ENCODE measurements at places on chromosomes 5 and 9.

DNA sequence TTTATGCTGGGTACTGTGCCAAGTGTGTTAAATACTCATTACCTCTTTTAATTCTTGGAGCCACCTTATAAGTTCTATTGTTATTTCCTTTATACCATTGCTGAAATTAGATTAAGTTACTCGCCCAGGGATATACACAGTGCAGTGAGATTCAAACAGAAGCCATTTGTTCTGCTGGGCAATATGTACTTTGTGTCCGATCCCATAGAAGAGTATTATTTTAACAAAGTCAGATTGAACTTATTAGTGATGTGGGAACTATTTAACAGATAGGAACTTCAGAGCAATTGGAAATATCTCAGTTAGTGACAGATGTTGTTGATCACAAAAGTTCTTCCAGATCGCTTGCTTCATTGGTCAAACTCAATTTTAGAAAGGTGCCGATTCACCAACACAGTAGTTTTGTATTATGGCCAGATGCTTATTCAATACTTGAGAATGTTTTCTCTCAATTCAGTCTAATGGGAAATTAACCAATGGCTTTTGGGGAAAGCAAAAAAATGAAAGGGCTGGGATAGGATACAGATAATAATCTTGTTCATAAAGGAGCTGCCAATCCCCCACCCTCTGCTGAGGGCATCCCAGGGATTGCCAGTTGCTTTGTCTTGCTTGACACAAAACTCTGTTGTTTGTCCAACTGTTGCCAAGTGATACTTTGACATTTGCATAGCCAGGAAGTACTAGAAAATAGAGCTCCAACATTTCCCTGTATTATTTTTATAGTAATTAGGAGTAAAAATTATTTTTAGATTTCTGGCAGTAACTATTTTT lies 94.8 kb upstream of the SEMA6A start:
- no peak for DNase-seq

DNA sequence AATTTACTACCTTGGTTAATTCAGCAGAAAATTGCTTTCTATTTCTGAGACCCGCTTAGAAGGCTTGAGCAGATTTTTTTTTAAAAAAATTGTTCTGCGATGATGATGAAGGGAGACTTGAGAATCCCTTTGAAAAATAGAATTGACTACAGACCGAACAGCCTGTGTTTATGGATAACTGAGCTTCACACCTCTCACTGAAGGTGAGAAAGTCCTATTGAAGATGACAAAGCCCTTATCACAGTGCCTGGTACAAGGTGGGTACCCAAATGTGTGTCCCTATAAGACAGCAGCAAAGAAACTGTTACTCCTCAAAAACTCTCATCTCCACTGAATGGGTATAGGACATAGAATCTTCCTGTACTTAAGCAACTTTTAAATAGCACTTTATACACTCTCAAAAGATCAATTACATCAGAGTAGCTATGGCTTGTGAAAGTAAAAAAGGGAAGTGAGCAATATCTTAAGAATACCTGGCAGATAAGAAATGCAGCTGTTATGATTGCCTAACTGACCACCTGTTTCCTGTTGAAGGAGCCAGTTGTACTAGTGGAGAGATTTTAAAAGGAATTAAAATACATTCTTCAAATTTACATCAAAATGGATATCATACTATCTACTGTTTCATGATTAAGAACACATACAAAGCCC lies 419.7 kb downstream of the CHSY3 start:
- no peak for DNase-seq

DNA sequence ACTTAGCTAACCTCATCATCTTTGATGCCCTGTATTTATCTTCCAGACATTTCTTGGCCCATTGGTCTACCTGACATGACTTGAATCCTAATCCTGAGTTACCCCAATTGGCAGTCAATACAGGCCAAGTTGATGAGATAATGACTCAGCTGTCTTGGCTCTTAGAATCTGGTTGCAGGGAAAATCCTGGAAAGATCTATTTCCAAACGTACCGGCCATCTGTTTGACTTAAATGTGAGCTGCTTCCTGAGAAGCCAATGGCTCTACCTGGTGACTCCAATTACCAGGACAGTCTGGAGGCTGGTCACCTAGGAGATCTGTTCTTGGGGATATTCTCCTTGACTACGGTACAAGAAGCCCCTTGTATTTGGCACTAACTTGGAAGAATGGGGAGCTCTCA lies 475.2 kb upstream of the BRINP1 start:
- DNase-seq: no peak

DNA sequence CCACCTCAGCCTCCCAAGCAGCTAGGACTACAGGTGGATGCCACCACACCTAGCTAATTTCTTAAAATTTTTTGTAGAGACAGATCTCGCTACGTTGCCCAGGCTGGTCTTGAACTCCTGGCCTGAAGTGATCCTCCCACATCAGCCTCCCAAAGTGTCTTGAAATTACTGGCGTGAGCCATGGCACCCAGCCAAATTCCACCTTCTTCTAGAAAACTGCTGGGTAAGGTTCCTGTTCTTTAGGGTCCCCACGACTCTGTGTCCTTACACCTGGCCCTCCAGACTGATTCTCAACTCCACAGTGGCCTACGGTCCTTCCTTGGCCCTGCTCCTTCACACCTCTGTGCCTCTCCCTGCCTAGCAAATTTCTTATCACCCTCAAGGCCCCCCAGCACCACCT lies 1.9 kb downstream of the MAPK9 start:
- DNase-seq: no peak

DNA sequence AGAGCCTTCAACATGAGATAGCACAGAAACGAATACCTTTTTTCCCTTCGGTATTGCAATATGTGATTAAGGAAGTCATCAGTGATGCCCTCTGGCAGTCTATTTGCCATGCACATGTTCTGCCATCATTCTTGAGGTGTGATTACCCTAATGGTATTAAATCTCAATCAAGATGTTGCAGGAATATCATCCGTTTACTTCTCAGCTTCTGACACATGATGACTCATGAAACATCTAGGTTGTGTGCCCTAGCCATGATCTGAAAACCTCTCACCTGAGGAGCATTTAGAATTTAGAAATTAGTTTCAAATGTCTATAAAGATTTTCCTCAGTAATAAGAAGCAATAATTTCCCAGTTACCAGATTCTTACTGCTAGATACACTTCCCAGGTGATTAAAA lies 209.1 kb downstream of the ADGRV1 start:
- DNase-seq: no peak

DNA sequence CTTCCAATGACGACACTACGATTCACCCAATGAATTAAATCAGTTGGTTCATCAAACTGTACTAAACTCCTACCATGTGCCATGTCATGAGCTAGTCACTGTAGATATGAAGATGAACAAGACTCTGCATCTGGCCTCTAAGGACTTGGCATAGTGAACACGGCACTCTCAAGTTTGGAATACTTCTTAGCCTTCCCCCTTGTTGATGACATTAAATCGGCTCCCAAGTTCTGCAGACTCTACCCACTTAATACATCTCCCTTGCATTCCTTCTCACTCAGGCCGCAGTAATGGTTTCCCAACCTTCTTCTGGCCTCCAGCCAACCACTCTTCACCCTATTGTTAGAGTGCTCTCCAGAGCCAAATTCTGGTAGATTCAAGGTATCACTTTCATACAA lies 184.7 kb downstream of the MAPKAP1 start:
- no peak for DNase-seq

DNA sequence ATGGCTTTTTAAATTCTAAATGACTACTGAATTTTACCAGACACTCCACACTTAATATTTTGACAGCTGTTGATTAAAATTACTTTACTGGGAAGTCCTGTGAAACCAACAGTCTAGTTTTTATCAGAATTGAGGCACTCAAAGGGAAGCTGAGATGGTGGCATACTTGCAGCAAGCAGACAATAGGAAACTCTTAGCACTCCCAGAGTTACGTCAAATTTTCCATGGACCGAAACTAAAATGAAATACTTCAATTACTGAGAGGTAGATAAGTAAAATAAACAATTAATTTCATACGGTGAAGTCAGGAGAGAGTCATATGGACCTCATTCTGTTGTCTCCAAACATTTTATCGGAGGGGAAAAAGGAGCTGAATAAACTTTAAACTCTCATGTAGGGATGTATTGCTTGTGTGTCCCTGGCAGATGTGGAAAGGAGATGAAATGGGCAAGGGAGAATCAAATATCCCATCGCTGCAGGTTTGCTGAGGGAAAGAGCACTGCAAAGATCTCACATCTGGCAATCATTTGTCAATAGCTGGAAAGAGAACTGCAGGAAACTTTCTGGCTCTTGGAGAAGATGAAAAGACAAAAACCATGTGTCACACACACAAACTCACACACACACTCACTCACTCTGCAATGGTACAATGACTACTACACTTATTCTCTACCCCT lies 189.4 kb downstream of the BNC2 start:
- DNase-seq: no peak

GRCh38 chr5:60634051-60634450 lies 65.9 kb downstream of the DEPDC1B start:
- no peak for DNase-seq

DNA sequence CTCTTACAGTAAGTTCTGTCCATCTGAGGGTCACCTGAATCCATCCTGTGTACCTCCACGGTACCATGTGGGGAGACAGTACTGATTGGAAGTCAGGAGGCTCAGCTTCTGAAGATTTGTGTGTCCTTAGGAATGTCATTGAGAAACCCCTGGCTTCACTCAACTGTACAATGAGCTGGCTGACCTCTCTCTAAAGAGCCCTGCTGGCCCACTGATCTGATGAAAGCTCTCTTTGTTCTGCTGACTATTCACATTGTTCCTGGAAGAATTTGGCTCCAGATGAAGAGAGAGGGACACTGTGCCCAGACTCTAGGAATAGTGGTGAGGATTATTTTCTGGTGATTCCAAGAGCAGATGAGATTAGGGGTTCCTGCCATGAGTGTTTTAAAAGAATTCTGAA lies 141.2 kb downstream of the LURAP1L start:
- no peak for DNase-seq

DNA sequence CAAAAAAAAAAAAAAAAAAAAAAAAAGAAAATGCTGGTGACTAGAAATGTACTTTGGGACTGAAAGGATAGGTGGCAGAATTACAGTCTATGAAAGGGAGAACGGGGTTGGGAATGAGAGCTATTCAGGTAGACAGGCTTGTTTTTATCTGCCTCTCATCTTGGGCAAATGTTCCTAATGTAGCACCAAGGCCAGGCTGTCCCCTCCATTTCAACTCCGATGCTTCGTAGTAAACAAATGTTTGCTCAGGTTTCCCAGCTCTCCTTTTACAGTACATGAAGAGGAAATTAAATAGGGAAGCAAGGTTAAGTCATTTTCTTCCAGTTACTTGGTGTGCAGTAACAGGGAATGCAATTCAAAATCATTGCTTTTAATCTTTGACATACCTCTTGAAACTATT lies 4.4 kb upstream of the BASP1 start:
- DNase-seq: no peak

GRCh38 chr9:134895097-134895496 lies 14.5 kb downstream of the FCN2 start:
- no peak for DNase-seq

GRCh38 chr5:2574155-2574554 lies 177.3 kb downstream of the IRX2 start:
- DNase-seq: no peak

DNA sequence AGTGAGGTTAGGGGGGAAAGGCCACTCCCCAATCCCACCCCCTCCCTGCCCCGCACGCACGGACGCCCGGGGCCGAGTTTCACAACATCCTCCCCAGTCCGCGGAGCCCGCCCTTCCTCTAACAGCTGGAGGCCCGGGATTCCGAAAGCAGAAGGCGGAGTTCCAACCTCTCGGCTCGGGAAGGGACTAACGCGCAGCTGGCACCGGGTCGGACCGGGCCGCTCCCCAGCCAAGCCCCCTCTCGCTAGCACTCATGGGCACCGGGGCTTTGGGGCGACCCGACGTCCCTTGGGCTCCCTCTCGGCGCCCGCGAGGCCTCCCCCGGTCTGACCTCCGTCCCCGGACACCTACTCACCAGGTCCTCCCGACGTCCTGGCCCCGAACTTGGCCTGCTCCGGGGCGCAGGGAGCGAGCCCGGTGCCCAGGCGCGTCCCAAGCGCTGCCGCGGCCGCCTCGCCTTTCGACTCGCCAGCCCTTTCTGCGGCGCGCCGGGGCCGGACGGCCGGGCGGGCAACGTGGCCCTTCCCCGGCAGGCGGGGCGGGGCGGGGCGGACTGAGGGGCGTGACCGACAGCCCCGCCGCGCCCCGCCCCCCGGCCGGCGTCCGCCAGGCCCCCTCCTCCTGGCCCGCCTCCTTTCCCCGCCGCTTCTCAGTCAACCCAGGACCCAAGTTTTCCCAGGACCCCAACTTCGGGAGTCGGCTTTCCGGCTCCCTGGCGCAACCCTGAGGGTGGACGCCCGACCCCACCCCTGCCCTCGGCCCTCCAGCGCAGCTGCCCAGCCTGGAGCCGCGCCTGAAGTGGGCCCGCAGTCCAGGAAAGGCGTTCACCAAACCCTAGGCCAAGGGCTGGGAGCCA lies at the start of gene MGAT1:
Gene MGAT1, minus strand, starts transcription at position 482 of the 856 bp plus-strand sequence. CDS start 9,835 bp downstream, outside the sequence.
- peak; percentile 89 for DNase-seq

- DNase-seq: no peak
These were observed 16.6 kb upstream of the MEGF9 start for GRCh38 chr9:120730654-120731514.

DNA sequence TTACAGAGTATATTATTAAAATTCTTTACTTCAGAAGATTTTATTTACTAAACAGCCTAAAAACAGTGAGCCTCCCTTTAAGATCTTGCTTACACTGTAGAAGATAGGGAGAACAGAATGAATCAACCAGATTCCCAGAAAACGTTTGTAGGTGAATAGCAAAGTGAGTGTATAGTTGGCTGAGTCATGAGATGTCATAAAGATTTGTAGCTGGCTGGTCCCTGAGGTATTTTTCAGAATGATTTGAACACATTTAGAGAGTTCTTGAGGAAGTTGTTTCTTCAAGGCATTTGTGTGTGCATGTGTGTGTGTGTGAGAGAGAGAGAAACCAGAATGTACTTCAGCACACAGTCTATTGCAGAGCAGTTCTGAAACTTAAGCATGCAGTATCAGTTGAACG lies 159.4 kb upstream of the PRR16 start:
- DNase-seq: no peak

DNA sequence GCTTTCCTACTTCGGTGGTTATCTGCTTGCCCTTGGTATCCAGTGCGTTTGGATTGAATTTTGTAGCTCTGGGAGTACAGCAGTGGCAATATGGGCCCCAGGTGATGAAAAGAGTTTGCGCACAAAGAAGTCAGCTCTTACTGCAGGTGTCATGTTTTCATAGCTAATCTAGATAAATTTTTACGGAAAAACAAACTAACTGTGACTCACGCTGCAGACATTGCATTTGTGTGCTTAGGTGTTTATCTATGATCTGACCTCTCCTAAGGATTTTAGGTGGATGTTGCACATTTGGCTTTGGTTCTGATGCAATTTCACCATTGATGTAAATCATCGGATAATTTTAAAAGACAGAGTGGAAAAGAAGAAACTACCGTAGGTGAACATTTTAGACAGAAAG lies 92.1 kb downstream of the VCAN start:
- DNase-seq: no peak
